ENCODE measurements at places on chromosomes 4 and X.

- no peak overlapping the region for H3K4me3 ChIP-seq
- peaks cover 13% of the 10 kb centered on the region for H3K27me3 ChIP-seq
- no peak overlapping the region for H3K27ac ChIP-seq
- no peak for DNase-seq
- no peaks in the 10 kb centered on the region for H3K36me3 ChIP-seq
- H3K4me1 ChIP-seq, result no peaks in the 10 kb centered on the region
Measured at GRCh38 chr4:2125023-2125422, 65.9 kb downstream of the NAT8L start.

DNA sequence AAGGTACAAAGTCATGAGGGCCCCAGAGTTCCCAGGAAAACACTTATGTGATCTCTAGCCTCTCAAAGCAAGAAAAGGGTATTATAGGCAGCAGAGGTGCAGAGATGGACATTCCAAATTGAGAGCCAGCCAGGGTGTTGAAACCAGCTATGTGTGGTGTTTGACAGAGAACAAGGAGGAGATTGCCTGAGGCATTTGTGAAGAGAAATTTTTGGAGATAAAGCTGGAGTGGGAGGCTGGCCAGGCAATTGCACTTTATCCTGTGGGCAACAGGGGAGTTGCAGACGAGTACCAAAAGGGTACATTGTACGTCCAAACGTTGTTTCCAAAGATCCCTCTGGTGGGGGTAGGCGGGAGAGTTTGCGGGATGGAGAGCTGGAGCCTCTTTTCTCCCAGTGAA lies 2.5 kb upstream of the GABRE start:
- H3K36me3 ChIP-seq, result no peaks in the 10 kb centered on the region
- peaks cover 2% of the 10 kb centered on the region for H3K27me3 ChIP-seq
- no peaks in the 10 kb centered on the region for H3K4me1 ChIP-seq
- H3K4me3 ChIP-seq, result no peak overlapping the region
- no peak for DNase-seq
- H3K27ac ChIP-seq, result no peak overlapping the region

DNA sequence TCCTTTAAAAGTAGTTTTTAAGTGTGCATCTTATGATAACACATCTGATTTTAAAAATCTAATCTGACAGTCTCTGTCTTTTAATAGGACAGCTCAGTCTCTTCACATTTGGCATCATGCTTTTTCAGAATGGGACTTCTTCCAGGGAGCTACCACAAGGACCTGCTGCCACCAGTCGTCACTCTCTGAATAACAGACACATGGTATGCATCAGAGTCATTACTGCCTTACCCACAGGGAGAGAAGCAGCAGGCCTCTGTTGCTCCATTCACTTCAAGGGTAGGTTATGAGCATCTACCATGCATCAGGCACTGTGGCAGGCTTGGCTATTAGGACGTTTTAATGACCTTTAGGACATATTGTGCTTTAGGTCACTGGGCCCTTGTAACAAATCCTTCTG lies 50.0 kb upstream of the AFAP1 start:
- DNase-seq, result no peak
- no peak overlapping the region for H3K27ac ChIP-seq
- peaks cover 2% of the 10 kb centered on the region for H3K4me1 ChIP-seq
- peaks cover 5% of the 10 kb centered on the region for H3K36me3 ChIP-seq
- H3K4me3 ChIP-seq, result no peak overlapping the region
- H3K27me3 ChIP-seq, result peaks cover 3% of the 10 kb centered on the region

- no peak overlapping the region for H3K4me3 ChIP-seq
- no peak for DNase-seq
- H3K4me1 ChIP-seq, result no peaks in the 10 kb centered on the region
- no peaks in the 10 kb centered on the region for H3K36me3 ChIP-seq
- peaks cover 3% of the 10 kb centered on the region for H3K27me3 ChIP-seq
- H3K27ac ChIP-seq, result no peak overlapping the region
Measured at GRCh38 chrX:2969021-2969420, 37.3 kb upstream of the ARSH start.

DNA sequence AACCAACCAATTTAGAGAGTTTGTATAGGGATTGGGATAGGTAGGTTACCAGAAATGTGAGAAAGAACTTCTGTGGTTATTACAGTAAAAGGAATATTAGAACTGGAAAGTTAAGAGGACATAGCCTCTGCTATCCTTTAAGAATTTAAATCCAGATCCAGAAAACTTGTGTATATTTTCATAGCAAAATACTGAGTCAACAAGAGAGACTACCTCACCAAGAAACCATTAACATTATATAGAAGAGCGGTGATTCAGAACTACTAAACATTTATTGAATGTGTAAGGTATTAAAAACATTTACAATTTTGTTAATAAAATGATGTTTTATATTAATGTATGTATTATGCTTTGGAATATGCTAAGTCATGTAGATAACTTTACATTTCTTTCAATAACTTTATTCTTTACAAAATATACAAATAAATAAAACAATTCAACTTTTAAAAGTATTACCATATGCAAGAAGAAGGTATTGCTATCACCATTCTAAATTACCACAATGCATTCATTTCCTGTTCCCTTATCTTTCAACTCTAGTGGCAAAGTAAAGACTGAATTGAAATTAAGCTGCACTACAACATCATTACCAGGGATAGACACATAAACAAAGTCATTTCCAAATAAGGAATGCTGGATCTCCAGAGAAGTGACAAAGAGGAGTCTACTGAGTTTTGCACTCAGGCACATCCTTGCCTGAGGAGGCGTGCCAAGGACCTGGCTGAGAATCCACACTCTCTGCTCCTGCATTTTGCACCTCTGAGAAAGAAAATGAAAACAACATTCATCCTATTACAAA lies 6.1 kb upstream of the BDH2 start:
- H3K36me3 ChIP-seq, result no peaks in the 10 kb centered on the region
- no peak for DNase-seq
- no peak overlapping the region for H3K4me3 ChIP-seq
- no peaks in the 10 kb centered on the region for H3K4me1 ChIP-seq
- no peaks in the 10 kb centered on the region for H3K27me3 ChIP-seq

GRCh38 chr4:85268961-85269360 lies 206.0 kb upstream of the ARHGAP24 start:
- no peak overlapping the region for H3K4me3 ChIP-seq
- no peak for DNase-seq
- no peaks in the 10 kb centered on the region for H3K4me1 ChIP-seq
- no peak overlapping the region for H3K27ac ChIP-seq
- peaks cover 5% of the 10 kb centered on the region for H3K27me3 ChIP-seq

DNA sequence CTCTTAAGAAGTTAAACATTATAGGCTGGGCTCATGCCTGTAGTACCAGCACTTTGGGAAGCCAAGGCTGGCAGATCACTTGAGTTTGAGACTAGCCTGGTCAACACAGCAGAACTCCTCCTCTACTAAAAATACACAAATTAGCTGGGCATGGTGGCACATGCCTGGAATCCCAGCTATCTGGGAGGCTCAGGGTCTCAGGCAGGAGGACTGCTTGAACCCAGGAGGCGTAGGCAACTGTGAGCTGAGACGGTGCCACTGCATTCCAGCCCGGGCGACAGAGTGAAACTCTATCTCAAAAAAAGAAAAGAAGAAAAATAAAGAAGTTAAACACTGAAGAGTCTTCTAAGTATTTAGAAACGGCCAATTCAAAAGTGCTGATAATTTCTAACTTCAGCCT lies 164.3 kb upstream of the GALNTL6 start:
- no peak overlapping the region for H3K4me3 ChIP-seq
- no peak for DNase-seq
- H3K27me3 ChIP-seq, result no peaks in the 10 kb centered on the region
- peaks cover 7% of the 10 kb centered on the region for H3K4me1 ChIP-seq
- no peak overlapping the region for H3K27ac ChIP-seq

DNA sequence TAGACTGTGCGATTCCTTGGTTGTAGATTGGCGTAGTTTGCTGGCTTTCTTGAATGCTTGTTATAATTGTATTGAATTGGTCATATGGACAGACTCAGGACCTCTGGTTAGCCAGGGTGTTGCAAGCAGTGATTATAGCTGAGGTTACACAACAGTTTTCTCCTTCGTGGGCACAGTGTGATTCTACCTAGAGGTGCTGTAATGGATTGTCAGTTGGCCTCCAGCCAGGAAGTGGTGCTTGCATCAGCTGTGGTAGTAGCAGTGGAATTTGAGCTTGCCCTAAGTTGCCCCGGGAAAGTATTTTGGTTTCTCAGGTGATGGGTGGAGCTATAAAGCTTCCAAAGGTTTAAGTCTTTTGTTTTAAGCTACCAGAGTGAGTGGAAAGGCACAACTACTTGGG lies 23.1 kb upstream of the GABRG1 start:
- no peak overlapping the region for H3K27ac ChIP-seq
- no peaks in the 10 kb centered on the region for H3K4me1 ChIP-seq
- H3K27me3 ChIP-seq, result no peaks in the 10 kb centered on the region
- DNase-seq, result no peak
- H3K36me3 ChIP-seq, result no peaks in the 10 kb centered on the region
- no peak overlapping the region for H3K4me3 ChIP-seq

GRCh38 chr4:7124689-7125442 lies 57.0 kb upstream of the GRPEL1 start:
- no peaks in the 10 kb centered on the region for H3K36me3 ChIP-seq
- H3K4me1 ChIP-seq, result no peaks in the 10 kb centered on the region
- H3K4me3 ChIP-seq, result no peak overlapping the region
- H3K27ac ChIP-seq, result no peak overlapping the region

GRCh38 chrX:16125520-16126149 lies 2.3 kb downstream of the GRPR start:
- H3K4me3 ChIP-seq, result no peak overlapping the region
- no peak for DNase-seq
- H3K4me1 ChIP-seq, result peaks cover 8% of the 10 kb centered on the region
- peaks cover 6% of the 10 kb centered on the region for H3K27me3 ChIP-seq

DNA sequence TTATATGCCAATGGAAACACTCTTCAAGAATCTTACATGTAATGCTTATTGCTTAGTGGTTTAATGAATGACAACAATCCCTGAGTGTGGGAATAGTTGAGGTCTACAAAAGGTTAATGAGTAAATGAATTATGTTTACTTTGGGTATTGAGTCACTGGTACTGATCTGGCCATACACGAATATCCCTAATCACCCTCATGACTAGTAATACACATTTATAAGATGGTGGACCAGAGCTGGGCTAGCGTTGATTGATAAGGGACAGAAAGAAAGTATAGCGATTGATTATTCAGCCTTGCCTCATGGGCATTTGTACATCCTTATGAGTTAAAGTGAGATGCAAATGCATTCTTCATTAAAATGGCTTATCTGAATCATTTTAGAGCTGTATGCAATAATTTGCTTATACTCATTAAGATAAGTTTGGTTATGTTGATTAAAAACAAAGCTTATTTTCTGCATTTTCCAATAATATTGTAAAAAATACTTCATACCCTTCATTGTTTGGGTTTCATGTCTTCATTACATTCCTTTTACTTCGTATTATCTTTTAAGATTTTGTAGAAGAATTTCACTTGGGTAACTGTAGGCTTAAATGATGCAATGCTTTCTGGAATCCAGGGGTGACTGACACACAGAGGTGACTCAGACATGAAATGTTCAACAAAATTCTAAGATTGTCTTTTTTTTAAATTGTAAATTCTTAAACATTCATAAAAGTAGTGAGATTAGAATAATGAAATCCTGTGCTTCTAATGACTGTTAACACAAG lies 47.4 kb downstream of the FGF2 start:
- no peak for DNase-seq
- peaks cover 12% of the 10 kb centered on the region for H3K27me3 ChIP-seq
- H3K36me3 ChIP-seq, result no peaks in the 10 kb centered on the region
- H3K4me1 ChIP-seq, result no peaks in the 10 kb centered on the region
- no peak overlapping the region for H3K4me3 ChIP-seq
- no peak overlapping the region for H3K27ac ChIP-seq

GRCh38 chr4:108166038-108166437 lies 2.7 kb downstream of the LEF1 start:
- peaks cover 16% of the 10 kb centered on the region for H3K4me1 ChIP-seq
- no peak for DNase-seq
- H3K27me3 ChIP-seq, result peaks cover 25% of the 10 kb centered on the region
- H3K36me3 ChIP-seq, result no peaks in the 10 kb centered on the region
- H3K27ac ChIP-seq, result no peak overlapping the region
- H3K4me3 ChIP-seq, result no peak overlapping the region

DNA sequence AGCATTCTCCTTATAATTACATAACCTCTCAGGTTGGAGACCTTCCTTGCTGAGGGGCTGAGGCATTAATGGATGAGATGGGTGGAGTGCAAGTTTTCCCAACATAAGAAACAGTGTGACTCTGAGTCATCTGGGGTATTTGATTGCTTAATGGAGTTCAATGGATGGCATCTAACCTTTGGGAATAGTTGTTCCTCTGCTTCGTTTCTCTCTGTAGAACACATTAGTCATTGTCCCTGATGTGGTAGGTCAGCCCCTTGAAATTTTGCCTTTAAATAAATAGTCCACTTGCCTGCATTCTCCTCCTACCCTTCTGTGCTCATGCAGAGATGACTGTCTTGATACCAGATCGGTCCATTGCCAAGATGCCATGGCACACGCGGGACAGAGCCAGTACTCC lies 38.6 kb downstream of the SLITRK2 start:
- no peak overlapping the region for H3K4me3 ChIP-seq
- H3K27ac ChIP-seq, result no peak overlapping the region
- no peaks in the 10 kb centered on the region for H3K27me3 ChIP-seq
- DNase-seq, result no peak

DNA sequence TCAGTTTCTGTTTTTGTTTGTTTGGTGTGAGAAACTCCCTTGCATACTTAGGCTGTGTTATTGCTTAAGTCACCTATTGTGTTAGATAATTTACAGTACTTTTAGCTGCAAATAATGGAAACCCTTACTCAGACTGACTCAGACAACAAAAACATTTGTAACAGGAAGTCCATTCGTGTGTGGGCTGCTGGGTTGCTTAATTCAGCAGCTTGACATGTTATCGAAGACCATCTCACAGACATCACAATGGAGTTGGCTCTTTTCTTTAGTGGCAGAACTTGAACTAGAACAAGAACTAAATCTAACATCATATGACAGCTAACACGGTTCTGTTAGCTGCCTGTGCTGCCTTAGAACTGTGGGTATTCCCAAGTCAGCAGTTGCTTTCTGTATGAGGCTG lies 9.9 kb upstream of the GABRE start:
- no peaks in the 10 kb centered on the region for H3K36me3 ChIP-seq
- H3K27me3 ChIP-seq, result no peaks in the 10 kb centered on the region
- H3K27ac ChIP-seq, result no peak overlapping the region
- no peak for DNase-seq
- no peak overlapping the region for H3K4me3 ChIP-seq

- peak overlapping the region; percentile 77 for H3K4me3 ChIP-seq
- peaks cover 36% of the 10 kb centered on the region for H3K4me1 ChIP-seq
- DNase-seq, result no peak
- no peaks in the 10 kb centered on the region for H3K36me3 ChIP-seq
Measured at GRCh38 chrX:70453024-70453618, 8.5 kb downstream of the DLG3 start.

DNA sequence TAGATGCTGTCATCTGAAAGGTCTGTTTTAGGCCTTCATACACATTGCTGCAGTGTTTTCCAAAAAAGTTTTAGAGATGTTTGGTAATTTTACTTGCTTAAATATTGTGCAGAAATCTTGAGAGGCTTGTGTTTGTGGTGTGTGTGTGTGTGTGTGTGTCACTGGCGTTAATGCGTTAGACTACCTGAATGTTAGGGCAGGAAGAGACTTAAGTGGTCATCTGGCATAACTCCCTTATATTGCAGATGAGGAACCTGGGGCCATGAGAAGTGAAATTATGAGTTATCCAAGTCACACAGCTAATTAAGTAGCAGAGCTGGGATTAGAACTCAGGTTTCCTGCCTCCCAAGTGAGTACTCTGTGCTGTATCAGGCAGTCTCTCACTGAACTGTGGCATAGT lies 1.4 kb downstream of the LSM6 start:
- H3K4me3 ChIP-seq, result peak overlapping the region; percentile 81
- no peak for DNase-seq
- H3K27ac ChIP-seq, result peak overlapping the region; percentile 88
- H3K36me3 ChIP-seq, result peaks cover 4% of the 10 kb centered on the region
- no peaks in the 10 kb centered on the region for H3K27me3 ChIP-seq
- peaks cover 33% of the 10 kb centered on the region for H3K4me1 ChIP-seq

- no peaks in the 10 kb centered on the region for H3K36me3 ChIP-seq
- no peak for DNase-seq
- no peak overlapping the region for H3K4me3 ChIP-seq
Measured at GRCh38 chr4:186669159-186669731, 54.4 kb downstream of the FAT1 start.

All from memory B cell (primary cell).